ENCODE measurements at places on chromosomes 5 and 9.

GRCh38 chr5:117261948-117262571, 687.4 kb upstream of the SEMA6A start:
- no peak for DNase-seq

DNA sequence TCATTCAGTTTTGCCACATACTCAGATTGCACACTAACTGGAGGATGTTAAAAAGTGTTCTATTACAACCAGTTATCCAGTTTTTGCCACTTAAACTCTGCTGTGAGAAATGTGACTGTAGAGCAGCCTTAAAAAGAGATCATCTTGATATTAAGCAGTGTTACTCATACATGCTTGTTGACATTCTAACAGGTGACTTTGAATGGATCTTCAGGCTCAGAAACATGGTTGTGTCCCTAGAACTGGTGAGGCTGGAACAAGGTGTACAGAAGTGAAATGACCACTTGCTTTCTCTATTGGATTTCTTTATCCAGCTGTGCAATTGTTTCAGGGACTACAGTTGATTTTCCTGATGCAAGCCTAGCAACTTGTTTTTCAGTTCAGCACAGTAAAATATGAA, 166.1 kb upstream of the CCDC152 start:
- DNase-seq, result no peak

- no peak for DNase-seq
Observed at GRCh38 chr5:122312591-122313406, 762 bp downstream of the SNCAIP start.

DNA sequence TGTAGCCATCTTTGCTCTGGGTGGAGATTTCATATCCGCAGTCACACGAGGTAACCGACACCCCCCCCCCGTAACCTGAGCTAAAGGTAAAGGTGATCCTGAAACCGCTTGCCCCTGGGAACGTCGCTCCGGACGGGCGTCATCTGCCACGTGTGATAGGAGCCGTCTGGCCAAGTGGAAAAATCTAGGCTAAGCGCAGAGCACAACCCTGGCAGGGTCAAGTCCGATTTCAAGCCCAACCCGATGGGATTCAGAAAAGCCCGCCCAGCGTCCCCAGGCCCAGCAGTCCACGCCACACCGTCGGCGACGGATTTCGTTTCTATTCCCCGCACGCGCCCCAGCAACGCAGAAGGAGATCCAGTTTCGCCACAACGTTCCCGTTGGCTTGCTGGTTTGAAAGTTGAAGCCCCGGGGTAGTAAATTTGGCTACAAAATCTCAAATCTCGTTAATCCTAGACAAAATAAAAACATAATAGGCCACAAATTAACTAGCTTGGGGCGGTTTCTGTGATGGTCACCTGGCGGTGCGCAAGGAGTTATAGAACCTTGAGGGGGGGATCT, 32.4 kb upstream of the NFIB start:
- no peak for DNase-seq

- DNase-seq, result no peak
Observed at GRCh38 chr5:74631081-74631953, 9.2 kb downstream of the ENC1 start.

DNA sequence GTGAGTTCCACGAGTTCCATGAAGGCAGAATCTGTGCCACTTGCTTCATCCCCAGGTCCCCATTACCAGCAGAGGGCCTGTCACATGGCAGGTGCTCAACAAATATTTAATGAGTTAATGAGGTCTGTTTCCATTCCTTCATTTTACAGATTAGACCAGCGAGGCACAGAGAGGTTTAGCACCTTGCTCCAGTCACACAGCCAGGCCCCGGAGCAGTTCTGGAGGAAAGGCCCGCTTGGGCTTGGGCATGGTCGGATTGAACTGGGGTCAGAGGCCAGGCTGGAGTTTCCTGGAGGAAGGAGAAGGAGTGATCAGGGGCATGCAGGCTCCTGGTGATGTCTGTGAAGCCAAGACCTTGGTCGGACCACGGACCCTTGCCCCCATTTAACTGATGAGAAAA, 4.0 kb upstream of the ST6GALNAC4 start:
- no peak for DNase-seq

DNA sequence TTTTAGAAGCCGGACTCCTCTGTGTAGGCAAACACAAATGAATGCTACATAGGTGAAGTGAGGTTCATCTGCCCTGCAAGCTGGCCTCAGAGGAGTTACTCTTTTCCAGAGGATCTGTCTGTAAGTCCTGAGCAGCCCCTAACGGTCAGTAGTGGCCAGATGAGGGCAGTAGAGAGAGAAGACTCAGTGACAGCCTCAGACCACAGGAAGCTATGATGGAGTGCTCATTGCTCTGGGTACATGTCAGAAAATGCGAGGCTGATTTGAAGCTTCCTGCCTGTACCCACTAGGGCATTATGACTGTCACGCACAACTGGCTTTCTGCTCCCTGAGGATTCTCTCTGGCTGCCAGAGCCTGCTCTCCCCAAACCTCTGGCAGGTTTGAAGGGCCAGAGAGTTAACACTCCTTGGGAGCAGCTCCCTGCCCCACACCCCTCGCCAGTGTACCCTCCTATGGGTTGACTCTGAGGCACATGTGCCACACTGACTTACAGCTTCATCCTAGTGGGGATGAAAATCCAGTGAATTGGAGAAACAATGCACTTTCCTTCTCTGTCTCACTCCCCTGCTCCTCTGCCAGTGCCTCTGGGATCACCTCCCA, 141.5 kb downstream of the GABRG2 start:
- DNase-seq, result no peak

GRCh38 chr5:106086352-106086751, 1584.4 kb downstream of the EFNA5 start:
- no peak for DNase-seq
